ENCODE measurements at places on chromosomes 5 and 9.

- DNase-seq, result no peak
These were observed 289.2 kb downstream of the ARHGAP26 start for GRCh38 chr5:143059355-143059754.

- DNase-seq, result no peak
These were observed 245.5 kb upstream of the RPS23 start for GRCh38 chr5:82523633-82524032.

DNA sequence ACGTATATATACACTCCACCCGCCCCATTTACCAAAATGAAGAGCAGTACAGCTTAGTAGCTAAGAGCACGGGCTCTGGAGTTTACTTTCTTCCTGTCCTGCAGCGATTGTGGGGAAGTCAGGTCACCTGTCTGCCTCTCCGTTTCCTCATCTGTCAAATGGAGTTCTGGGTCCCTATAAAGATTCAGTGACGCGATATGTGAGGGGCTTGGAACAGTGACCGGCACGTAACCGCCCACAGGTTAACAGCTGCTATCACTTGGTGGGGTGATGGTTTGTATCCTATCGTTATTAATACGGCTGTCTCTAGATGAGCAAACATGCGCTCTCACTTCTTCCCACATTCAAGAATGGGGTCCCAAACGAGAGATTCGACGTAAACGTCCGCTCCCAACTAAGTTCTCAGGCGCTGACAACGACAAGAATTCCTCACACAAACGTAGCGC is 426 bp downstream of the FAM114A2 start:
- peak; percentile 9 for DNase-seq

DNA sequence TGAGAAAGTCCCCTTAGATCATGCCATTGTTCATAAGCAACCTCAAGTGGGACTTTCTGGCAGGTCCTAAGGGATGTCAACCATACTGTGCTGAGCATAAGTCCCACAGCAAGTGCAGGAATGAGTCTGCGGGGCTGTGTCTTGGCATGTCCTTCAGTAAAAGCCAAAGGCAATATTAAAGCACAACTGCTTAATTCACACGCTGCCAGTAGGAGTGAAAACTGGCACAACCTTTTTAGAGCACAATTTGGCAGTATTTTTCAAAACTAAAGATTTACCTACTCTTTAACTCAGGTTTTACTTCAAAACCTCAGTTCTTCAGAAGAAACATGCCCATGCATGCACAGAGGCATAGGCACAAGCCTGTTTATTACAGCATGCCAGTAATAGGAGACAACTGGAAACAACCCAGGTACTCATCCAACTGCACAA is 24.4 kb upstream of the SMAD5 start:
- DNase-seq, result no peak

DNA sequence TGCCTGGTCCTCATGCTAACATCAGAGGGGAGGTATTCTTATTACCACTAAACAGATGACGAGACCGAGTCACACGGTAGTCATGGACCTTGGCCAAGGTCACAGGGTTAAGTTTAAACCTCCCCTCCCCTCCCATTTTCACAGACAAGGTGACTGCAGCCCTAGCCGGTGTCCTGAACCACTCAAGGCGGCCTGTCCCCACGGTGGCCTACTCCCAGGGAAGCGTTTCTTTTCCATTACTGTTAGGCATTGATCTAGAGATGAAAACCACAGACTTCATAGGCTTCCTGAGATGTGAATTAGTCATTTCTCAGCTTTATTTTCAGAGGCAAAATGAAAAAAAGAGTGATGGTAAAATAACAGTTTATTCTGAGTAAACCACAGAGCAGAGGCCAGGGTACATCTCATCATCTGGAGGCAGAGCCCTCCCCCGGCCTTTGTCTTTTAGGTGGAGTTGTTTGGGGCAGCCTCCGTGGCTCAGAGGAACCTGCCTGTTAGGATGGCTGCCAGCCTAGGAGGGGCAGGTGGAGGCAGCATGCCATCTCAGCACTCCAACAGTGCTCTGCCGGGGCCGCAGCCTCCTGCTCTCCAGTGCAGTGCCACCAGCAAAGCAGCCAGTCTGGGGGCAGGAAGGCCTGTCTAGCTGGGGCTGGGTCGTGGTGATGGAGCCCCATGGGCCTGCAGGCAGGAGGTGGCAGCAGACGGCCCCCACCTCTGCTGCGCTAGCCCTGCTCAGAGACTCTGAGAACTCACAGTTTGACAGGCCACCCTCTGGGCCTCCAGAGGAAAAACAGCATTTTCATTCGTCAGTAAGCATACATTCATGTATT is 71.2 kb downstream of the RAPGEF1 start:
- DNase-seq, result peak; percentile 78

- no peak for DNase-seq
These were observed 334.7 kb downstream of the MARCHF11 start for GRCh38 chr5:15844871-15845270.

DNA sequence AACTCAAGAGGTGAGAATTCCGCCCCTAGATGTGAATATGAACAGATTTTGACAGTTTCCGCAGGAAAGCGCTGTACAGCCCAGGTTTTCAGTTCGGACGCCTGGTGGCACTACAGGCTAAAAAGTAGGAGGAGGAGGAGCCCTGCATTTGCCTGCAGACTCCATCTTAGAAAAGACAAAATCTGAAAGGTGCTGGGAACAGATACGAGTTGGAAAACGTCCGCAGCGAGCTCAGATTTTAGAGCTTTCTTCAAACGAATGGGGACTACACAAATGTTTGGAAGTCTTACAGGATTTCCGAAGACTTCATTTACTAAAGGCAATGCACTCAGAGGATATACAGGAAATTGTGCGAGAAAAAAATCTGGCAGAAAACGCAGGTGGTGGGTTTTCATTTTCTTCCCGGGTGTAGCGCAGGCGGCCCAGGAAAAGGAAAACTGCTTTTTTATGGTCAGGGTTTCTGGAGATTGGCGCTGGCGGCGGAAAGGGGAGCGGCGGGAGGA is 9.9 kb upstream of the PCDHB2 start:
- DNase-seq, result peak; percentile 34
